Stimulated activated CD8-positive, alpha-beta memory T cell treated with anti-CD3 and anti-CD28 coated beads, Interleukin-2, amount 100 ng/mL, for 48 hours (primary cell): ENCODE measurements at places on chromosomes 4 and X.

- DNase-seq, result no peak
Measured at GRCh38 chrX:13750204-13750603, 15.7 kb downstream of the OFD1 start.

- DNase-seq, result no peak
Measured at GRCh38 chrX:40867352-40867751, 132.0 kb upstream of the MED14 start.

DNA sequence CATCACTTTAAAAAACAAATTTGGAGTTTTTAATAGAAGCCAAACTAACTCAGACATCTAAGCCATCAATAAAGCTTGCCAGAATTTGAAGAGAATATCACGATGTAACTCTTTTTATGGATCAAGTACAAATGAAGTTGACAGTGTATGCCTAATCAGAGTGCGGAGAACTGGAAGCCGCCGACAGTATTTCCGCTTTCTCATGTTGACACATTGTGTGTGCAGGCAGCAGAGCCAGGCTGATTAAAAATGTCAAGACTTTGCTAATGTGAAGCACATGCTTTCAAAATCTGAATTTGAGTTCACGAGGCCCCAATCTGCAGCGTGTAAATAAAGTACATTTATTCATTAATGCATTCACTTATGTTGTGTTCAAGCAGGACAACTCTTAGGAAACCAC, 161.2 kb downstream of the TENM3 start:
- no peak for DNase-seq

- no peak for DNase-seq
Measured at GRCh38 chr4:104486716-104487504, 7.8 kb downstream of the CXXC4 start.

GRCh38 chr4:84547211-84547610, 35.7 kb upstream of the CDS1 start:
- DNase-seq, result no peak

DNA sequence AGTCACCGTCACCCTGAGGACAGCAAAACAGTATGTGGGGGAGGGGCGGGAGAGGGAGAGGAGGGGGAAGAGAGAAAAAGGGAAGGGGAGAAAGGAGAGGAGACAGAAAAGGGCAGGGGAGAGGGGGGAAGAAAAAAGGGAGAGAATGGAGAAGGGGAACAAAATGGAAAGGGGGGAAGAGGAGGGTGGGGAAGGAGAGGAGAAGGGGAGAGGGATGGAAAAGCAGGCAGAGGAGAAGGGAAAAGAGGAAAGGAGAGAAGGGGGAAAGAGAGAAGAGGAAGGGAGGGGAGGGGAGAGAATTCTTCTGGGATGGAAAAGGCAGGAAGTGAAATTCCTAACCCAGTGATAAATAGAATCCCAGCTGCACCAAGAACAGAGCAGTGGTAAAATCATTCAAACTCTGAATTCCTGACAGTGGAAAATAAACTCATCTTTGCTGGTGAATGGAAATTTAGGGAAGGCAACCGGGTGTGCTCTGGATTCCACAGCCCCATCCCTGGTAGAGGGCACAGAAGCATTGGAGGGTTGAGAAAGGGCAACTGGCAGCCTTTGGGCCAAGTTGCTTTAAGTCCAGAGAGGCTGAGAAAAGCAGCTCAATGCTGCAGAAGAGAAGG, 244.2 kb downstream of the BCOR start:
- DNase-seq, result no peak

DNA sequence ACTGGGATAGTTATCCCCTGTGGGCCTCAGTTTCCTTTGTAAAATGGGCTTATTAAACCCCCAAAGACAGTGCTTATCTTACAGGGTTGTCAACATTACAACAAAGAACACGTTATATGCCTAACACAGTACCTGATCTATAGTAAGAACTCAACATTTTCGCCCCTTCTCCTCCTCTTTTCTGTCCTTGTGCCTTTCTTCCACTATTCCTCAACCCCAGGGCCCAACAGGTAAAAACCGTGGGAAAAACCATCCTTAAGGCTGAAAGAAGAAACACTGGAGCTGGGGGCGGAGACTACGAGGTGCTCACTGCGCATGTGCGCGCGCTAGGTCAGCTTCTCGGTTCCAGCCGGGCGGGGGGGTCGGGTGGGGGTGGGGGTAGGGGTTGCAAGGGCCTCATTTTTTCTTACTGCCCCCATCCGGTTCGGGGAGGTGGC, 426 bp upstream of the XIAP start:
- DNase-seq, result no peak

DNA sequence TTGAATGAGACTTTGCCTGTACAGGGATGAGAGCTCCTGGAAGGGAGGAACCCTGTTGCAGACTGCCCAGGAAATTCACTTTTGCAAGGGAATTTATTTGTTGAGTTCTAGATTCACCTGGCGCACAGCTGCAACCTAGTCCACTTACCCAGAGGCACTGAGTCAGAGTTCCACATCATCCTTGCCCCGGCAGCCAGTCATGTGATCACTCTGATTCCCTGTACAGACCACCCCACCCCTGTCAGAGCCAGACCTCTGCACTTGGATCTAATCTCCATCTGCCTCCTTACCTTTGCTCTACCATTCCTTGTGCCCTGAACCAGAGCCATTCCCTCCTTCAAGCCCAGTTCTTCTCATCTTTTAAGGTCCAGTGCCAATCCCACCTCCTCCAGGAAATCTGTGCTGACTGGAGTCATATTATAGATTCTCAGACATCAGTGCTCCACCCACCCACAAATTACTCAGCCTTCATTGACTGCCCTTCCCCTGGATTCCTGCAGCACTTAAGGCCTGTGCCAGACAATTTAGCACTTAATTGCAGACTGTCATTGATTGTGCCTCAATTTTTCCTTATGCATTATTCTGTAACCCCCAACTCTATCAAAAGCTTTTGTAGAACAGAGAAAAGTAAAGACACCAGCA, 84.1 kb upstream of the MAGEA4 start:
- DNase-seq, result no peak

DNA sequence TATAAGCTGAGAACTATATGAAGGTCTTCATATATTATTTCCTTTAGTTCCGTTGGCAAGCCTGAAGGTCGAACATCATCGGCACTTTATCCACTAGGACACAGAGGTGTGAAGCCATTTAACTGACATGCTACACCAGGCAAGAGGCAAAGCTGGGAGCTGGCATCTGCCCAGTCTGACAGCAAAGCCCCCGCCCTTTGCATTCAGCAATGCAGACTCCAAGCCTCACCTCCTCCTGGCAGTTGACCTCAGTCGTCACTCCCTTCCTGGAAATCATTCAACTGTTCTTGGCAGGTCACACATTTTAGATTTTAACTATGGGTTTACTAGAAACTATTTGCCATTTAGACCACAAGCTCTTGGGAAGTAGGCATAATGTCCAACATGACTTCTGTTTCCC, 135.8 kb upstream of the FRG1 start:
- DNase-seq, result no peak

GRCh38 chrX:110276778-110277177, 41.1 kb downstream of the AMMECR1 start:
- DNase-seq, result no peak
